ENCODE measurements at places on chromosomes 12 and 14. TPM values are rescaled to one million over a fixed set of nuclear protein-coding genes. Genes with fewer than 3 reads are reported as not detected.

GRCh38 chr14:80211153-80212022 is at the start of gene DIO2:
Gene DIO2 (minus strand): TSS chr14:80211504. CDS start chr14:80211472, 32 bp downstream.
- DNase-seq, result no peak

DNA sequence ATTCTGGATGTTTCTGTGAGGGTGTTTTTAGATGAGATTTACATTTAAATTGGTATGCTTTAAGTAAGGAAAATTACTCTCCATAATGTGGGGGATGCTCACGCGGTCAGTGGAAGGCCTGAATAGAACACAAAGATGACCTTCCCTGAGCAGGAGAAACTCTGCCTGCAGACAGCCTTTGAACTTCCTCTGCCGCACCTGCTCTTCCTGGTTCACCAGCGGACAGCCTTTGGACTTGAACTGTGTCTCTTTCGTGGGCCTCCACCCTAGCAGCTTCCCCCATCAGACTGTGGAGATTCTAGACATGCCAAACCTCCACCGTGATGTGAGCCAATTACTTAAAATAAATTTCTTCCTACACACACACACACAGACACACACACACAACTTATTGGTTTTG is 210.7 kb downstream of the EFCAB11 start:
- no peak for DNase-seq

DNA sequence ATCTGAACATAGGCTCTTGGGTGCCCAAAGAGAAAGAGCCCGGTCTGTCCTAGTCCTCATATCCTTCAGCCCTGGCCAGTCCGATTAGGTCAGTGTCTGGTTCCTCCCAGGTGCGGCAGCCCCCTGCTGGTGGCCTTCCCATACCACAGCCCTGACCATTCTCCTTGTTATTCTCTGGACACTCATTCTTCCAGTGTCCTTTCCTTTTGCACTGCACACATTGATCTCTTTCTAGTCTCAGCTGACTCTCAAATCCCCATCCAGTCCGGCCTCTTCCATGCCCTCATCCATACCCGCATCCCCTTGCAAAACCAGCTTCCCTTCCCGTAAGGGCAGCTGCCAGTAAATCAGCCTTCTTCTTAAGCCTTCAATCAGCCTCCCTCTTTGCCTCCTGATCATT is 1316.3 kb downstream of the TMEM121 start:
- DNase-seq, result no peak

DNA sequence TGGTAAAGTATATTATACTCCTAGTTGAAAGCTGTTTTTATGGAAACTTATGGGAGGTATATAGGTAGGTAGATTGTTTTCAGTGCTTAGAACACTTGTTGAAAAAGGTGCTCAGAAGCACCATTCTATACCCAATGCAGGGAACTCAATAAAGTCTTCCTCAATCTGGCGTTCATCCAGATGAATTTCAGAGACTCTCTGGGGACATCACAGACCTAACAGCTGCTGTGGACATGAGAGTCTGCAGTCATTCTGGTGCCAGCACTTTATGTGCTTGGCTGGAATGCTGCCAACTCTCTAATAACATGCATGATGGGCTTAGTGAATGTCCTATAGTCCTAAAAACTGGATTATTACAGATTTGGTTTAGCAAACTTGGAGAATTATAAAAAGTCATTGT is 115.9 kb downstream of the NTN4 start:
- DNase-seq, result no peak

DNA sequence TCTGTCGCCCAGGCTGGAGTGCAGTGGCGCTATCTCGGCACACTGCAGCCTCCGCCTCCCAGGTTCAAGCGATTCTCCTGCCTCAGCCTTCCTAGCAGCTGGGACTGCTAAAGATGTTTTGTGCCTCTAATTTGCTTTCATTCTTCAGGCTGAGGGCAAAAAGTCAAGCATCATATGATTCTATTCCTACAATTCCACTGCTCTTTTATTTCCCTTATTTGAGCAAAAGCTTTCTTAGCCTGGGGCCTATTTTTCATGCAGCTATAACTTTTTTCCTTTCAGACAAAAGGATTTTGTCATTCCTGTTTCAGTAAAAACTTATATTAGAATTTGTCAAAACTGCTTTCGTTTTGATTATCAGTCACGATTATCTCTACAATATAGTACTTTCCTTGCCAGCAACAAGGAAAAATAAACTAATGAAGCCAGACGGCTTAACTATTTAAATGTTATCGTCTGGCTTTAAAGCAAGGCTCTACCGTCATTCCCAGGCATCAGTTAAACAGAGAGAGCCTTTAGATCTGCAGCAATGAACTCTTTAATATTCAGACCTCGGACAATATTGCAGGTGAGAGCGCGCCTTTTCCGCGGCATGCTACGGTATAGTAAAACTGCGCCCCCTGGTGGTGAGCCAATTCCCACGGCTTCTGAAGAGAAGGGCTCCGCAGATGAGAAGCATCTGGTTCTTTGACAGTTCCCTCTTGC is 1.4 kb upstream of the SLC2A13 start:
- peak; percentile 55 for DNase-seq

DNA sequence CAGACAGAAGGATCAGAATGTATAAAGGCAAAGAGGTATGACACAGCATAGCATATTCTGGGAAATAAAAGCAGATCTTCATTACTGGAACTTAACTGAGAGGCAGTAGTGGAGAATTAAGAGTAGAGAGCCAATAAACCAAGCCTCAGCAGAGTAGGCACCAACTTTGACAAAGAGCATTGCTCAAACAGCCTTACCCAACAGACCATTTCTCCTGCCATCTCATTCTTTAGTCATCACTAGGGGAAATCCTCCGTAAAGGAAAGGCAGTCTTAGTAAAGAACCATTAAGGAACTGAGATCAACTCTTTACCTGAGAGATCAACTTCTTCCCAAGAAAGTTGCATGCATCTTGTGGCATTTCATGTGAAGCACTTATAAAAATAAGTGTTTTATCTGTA is 36.6 kb downstream of the SENP1 start:
- DNase-seq, result no peak

DNA sequence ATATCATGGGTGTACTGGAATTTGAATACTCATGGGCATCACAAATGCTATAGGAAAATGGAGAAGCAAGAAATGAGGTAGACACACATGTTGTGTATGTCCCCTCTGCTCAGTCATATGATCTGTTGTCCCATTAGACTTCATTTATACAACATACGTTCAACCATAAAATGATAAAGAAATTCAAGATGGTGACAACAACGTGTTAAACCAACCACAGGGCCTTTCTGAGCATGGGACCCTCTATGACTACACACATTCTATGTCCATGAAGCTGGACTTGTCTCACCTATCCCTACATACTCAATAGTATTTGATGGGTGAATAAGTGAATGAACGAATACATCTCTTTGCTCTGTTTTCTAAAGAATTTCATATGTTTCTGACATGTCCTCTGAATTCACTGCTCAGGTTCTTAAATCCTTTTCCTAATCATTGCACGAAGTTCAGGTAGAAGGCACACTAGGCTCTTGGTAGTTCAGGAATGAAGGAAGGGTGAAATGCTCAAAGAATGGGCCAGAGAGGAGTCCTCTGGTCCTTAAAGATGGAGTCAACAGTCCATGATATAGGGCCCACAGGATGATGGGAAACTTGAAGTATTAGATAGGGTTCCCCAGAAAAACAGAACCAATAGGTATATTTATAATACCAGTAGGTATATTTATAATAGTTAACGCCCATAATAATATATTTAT is 105.7 kb upstream of the PPM1H start:
- no peak for DNase-seq

GRCh38 chr14:34241185-34241711 is 220.8 kb downstream of the SPTSSA start:
- no peak for DNase-seq

DNA sequence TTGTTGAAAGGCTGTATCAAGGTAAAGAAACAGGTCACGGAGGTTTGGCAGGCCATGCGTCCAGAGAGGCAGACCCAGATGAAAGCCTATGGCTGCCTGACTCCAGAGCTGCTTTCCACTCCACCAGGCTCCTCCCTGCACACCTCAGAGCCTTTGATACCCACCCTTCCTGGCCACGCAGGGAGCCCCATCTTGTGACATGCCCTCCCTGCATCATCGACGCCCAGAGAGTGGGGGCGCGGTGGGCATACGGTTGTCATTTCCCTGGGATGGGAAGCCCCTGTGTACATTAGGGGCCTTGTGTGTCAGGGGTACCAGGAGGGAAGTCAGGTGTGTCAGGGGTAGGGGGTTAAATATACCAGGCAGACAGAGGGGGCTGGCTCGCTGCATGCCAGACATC is 30.3 kb upstream of the GPR68 start:
- no peak for DNase-seq

- no peak for DNase-seq
These were observed 108.1 kb upstream of the DIO3 start for GRCh38 chr14:101453225-101453624.

DNA sequence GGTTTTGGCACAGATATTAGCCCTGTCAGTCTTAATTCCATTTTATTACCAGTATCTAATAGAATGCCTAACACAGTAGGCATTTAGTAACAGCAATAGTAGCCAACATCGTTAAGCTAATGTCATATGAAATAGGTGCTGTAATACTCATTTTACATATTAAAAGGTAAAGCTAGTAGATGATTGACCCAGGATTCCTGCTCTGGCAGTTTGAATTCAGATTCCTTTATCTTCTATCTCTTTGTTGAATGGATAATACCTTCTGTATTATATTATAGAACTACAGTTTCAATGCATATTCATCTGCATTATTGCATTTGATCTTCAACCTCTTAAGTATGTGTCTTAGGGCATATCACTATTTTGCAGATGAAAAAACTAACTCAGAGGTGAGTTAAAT is 2.9 kb downstream of the ATL1 start:
- no peak for DNase-seq

- peak; percentile 89 for DNase-seq
These were observed at the start of gene PYM1 for GRCh38 chr12:55927588-55928502. Gene PYM1 (minus strand): TSS chr12:55927894. CDS start chr12:55927761, 133 bp downstream.

DNA sequence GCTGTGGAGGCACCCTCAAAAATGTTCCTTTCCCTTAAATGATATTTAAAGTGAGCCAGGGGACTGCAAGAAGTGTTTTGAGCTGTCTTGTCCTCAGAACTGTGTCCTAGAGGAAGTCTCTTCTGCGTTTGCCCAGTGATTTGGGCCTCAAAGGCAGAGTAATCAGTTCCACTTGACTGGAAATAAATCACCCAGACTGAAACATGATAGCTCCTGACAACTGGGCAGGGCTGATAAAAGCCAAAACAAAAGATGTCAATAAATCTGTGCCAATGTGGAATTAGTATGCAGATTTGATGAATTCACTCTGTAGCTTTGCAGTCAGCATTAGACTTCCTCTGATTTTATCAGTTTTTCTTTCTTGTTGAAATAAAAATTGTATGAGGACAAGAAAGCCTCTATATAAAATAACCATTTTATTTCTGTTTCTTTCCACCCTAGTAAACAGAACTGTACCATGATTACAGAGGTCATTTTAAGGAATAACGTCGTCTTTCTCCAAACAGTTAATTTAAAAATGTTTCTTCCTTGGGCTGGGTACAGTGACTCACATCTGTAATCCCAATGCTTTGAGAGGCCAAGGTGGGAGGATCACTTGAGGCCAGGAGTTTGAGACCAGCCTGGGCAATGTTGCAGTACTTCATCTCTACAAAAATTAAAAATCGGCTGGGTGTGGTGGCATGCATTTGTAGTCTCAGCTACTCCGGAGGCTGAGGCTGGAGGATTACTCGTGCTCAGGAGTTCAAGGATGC is 180.8 kb downstream of the ERC1 start:
- DNase-seq, result no peak

DNA sequence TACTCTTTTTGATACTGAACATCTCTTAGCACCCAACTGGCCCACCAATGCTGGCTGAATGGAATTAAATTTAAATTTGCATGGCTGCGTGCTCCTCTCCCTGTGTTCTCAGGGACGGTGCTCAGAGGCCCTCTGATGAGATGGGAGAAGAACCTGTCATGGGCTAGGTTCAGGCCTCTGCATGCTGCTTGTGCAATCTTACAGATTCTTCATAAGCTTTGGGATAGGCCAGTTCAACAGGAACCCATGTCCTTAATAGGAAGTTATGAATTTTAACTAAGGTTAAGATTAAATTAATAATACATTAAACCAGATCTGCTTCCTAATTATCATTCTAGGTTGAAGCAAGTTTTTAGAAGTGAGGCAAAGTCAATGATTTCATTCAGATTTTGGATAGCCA is 119.7 kb upstream of the LRIG3 start:
- DNase-seq, result no peak

DNA sequence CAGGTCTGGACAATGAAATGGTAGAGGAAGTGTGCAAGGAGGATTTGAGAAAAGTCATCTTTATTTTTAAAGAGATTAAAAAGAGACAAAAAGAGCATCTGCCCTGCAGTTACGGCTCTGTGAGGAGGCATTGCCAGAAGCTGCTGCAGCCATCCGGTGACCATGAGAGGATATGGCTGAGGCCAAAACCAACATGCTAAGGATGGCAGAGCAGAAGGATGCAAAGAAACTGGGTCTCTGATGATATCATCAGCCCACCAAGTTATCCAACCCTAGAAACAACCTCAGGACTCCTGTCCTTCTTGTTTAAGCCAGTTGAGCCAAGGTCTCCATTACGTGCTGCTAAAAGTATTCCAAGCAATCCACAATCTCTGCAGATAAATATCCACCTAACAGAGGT is 48.0 kb upstream of the CCND2 start:
- DNase-seq, result no peak

GRCh38 chr12:50016501-50017475 is 8.5 kb downstream of the RACGAP1 start:
- DNase-seq, result no peak

DNA sequence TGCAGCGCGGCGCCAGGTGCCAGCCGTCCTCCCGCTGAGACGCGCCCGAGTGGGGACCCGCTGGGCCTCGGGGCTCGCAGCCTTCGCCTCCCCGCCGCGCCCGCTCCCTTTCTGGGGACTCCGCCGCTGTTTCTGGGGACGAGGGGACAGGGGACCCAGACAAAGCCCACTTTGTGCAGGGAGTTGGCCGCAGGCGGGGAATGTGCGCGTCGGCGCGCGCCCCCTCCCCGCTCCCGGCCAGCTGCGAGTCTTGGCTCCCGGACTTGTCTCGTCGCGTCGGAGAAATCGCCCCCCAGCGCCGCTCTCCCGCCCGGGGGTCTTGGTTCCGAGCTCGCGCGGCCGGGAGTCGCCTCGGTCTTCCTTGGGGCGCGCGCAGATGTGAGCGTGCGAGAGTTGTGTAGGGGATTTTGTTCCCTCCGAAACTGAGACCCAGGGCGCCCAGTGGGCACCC is 717 bp downstream of the VASH1 start:
- DNase-seq, result peak; percentile 81

- DNase-seq, result peak; percentile 35
These were observed 190.6 kb downstream of the TMX1 start for GRCh38 chr14:51430633-51431032.

DNA sequence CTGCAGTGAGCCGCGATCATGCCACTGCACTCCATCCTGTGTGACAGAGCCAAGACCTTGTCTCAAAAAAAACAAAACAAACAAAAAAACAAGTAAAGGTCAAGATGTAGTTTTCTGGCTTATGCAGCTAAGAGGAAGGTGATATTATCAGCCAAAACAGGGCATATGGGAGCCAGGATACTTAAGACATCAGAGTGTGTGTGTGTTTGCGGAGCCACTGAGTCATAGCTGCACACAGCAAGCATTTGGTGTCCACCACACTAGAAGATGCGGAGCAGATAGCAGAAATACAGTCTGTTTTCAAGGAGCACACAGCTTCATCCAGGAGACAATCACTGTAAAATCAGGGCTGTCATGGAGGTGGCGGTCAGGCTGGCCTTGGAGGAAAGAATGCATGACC is 72.6 kb upstream of the REP15 start:
- no peak for DNase-seq

KHNYN gene
- total RNA-seq, result 27.4 TPM

RPL10L gene
- total RNA-seq, result not detected

PTMS gene
- 237 TPM for total RNA-seq

TSHR gene
- total RNA-seq, result not detected

MYO1H gene
- not detected for total RNA-seq

KLRG1 gene
- total RNA-seq, result 3.2 TPM

ZDHHC22 gene
- 11.6 TPM for total RNA-seq

HECTD4 gene
- 11.9 TPM for total RNA-seq

KRT71 gene
- not detected for total RNA-seq

Data from H7 (cell line).